ENCODE measurements at places on chromosomes 1 and 21.
A peak's percentile ranks its signal among the peaks of the same experiment; 100 is the strongest.

DNA sequence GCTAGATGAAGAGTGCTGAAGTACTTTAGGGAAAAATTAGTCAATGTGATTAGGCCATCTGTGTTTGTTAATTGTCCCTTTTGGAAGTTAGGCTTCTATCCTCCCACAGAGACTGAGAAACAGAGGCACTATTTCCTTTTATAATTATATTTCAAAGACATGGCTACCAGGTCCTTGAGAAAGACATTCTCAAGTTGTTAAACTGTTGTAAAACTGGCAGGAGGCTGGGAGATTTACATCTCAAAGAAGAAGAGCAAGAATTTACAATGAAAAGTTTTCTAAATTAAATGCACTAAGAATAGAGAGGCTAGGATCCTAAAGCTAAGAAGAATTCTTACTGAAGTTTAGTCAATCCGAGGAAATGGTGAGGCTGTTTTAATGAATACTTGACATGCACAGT is 74.0 kb upstream of the BRINP3 start:
- DNase-seq = no peak

- DNase-seq = peak; percentile 30
Measured at GRCh38 chr21:37675202-37675801, 241.0 kb downstream of the KCNJ6 start.

GRCh38 chr1:227896710-227897655 is 50.7 kb downstream of the WNT9A start:
- DNase-seq = no peak

DNA sequence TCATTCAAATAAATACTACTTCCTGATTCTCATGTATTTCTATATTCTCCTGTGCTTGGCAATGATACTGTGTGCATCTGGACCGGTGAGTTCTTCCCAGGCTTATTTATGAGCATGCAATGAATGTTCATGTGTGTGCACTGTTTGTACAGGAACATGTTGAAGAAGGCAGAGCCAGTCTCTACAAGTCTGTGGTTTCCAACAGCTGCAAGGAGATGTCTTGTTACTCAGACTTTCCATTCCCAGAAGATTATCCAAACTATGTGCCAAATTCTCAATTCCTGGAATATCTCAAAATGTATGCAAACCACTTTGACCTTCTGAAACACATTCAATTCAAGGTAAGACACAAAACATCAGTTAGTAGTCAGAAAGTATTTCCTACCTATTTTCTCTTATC is 19.1 kb downstream of the FMO1 start:
- DNase-seq = no peak

GRCh38 chr1:219412772-219413171 is 200.1 kb downstream of the ZC3H11B start:
- DNase-seq = no peak

DNA sequence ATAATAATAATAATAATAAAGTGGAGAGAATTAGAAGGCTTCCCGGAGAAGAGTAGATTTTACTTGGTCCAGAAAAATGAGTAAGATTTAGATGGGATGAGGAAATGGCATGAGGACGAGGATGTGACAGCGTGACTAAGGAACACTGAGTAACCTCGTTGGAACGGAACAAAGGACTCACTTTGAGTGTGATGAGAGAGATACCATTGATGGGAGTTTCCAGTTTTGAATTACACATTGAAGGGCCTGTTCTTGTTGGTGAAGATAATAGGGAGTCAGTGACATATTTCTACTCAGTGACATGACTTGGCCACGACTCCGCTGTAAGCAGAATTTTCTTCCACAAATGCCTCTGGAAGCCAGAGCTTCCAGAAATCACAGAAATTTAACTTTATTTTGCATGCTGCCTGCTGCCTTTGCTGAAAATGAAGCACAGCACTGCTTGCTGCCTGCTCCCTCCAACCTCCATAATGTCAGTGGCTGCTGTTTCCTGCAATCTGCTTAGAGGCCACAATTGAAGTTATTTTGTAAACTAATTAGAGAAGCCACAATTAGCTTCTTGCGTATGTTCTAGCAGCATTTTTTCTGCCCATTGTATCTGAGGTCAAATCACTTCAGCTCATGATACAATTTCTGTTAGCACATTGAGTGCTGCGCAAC is 33.7 kb upstream of the FBXO28 start:
- no peak for DNase-seq

- no peak for DNase-seq
Measured at GRCh38 chr1:212959266-212960220, 9.2 kb downstream of the VASH2 start.

DNA sequence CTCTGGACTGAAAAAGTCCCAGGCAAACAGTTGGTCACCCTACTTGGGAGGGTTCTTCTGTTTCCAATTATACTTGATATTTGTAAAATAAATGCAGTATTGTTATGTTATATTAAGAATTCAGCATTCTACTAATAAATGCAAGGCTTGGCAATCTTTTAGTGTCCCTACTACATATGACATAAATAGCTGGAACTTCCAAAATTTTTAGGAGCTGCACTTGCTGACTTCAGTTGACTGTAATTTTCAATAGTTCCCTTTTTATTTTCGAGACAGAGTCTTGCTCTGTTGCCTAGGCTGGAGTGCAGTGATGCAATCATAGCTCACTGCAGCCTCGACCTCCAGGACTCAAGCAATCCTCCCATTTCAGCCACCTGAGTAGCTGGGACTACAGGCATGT is 20.0 kb downstream of the FOXD3 start:
- no peak for DNase-seq

DNA sequence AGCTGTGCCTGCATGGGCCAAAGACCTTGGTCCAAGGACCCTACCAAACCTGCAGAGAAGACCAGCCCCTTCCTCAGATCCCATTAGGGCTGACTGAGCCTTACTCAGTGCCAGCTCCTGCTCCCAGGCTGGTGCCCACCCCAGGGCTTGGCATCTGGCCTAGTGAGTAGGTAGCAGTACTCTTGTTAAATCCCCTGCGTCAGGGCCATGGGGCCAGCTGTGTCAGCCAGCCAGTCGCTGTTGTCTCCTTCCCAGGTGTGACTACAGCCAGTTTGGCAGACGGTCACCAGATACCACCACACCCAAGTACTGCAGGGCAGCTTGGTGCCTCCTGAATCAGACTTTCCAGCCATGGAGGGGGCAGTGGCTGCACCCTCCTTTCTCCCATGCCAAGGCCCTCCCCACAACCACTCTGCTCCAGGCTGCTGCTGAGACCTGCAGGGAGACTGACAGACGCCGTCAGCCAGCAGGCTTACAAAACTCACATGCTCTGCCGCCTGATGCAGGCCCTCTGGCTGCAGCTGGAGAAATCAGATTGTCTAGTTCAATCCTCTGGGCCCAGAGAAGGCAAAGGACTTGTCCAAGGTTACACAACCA is 3.0 kb downstream of the TENT5B start:
- no peak for DNase-seq

GRCh38 chr1:238409932-238410331 is 519.2 kb upstream of the ZP4 start:
- no peak for DNase-seq

GRCh38 chr21:38077569-38077968 is 161.3 kb upstream of the KCNJ6 start:
- DNase-seq = no peak

DNA sequence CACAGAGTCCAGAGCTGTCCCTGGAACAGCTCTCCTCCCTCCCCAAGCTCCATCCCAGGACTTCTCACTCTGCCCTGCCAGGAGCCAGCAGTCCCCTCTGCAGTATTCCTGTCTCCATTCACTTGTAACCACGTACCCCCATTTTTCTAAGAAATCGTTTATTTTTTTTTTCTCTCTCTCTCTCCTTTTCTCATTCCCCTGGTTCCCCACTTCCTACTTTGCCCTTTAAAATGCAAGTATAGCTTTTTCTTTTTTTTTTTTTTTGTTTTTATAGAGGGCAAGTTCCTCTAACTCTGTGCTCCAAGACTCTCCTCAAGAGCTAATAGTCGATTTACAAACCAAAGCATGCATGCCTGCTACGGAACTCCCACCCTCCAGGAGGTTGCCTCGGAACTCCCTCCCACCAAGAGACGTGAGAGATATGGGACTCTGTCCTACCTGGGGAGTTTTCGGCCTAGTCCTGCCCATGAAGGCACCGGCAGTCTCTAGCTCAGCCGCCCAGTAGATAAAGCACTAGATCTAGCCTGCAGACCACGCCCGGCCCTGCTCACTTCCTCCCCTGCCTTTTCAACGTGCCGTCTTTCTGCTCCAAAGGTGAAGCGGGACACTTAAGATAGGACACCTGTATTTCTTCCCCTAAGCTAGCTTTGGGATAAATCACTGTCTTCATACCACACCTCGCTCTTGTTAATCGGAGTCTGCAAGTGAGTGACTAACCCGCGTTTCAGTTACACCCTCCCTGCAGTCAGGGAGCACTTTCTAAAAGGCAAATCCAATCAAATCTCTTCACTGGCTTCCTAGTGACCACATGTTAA is 27.7 kb downstream of the TNFRSF9 start:
- DNase-seq = peak; percentile 7

GRCh38 chr1:222975472-222976122 is 160.8 kb downstream of the DISP1 start:
- no peak for DNase-seq

- no peak for DNase-seq
Measured at GRCh38 chr1:115277276-115277675, 60.8 kb downstream of the NGF start.

- no peak for DNase-seq
Measured at GRCh38 chr1:170674986-170675385, 11.1 kb downstream of the PRRX1 start.

DNA sequence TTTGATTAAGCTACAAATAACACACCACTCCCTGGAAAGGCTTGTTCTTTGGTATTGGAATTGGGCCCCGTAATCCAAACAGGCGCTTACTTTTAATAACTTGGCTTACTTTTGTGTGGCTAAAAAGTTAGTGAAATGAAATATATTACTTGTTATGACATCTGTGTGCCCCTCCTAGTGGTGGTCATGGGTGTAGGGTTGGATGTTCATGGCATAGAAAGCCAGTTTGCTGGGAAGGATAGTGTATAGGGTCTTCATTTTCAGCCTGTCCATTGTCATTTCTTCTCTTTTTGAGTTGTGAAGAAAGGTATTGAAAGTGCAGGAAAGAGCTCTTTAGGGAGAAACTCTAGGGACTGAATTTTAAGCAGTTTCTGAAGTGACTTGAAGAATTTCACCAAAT is 5.9 kb downstream of the CDC14A start:
- DNase-seq = no peak

- DNase-seq = no peak
Measured at GRCh38 chr1:40379785-40380452, 6.4 kb downstream of the SMAP2 start.

DNA sequence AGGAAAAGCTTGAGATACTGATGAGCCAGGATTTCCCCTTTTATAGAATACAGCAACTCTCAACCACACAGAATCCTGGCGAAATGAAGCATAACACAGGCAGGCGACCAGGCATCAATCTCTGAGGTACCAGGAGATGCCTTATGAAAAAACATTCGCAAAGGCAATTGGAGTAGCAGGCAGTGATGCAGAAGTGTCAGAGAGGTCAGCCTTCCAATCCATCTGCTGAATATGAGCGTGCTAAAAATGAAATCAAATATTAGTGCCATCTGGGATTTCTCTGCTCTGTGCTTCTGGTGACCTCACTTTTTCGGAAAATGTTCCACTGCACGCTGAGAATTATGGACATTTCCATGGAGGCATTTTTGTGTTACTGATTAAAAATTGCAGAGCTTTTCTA is 258.8 kb downstream of the VAV3 start:
- no peak for DNase-seq

All from stimulated activated naive CD4-positive, alpha-beta T cell treated with Interleukin-2 at 50 U/mL for 16 hours (primary cell).